Activated B cell treated with CpG ODN at 0.5 μM for 24 hours (primary cell): ENCODE measurements at places on chromosomes 11 and 22.

DNA sequence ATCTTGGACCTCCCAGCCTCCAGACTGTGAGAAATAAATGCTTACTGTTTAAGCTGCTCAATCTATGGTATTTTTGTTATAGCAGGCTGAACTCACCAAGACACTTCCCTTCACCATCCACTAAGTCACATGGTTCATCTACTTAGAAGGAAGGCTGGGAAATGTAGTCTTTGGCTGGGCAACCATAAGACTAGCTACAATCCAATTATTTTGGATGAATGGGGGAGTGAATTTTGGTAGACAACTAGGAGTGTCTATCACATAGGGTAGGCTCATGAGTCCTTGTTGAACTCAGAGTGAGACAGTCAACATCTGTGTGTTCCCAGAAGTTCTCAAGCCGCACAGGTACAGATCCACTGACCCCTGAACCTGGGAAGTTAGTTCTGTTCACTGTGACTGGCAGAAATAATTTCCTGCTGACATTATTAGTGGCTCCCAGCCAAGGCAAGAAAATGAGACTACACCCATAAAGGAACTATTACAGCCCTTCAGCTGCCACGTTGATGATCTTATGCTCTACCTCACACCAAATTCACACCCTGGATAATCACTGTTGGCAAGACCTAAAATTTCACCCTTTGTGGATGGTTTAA is 3.1 kb upstream of the SLC35C1 start:
- DNase-seq = no peak
- peak overlapping the region; percentile 1 for H3K27ac ChIP-seq
- peaks cover 9% of the 10 kb centered on the region for H3K36me3 ChIP-seq
- H3K4me3 ChIP-seq = no peak overlapping the region

DNA sequence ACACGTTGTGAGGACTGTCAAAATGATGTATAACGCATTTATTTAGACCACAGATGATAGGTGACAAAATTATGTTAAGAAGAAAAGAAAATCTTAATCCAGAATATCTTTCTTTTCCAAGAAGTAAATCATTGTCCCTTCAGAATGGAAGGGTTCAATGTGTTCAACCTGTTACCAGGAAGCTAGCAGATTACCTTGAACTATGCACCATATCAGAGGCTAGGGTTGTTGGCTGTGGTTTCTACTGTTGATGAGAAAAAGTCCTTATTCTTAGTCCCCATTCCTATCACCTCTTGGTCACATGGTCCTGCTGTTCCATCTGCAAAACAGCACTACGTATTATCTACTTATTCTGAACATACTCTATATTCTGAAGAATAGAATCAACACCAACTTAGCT is 339.5 kb upstream of the CADM1 start:
- no peaks in the 10 kb centered on the region for H3K36me3 ChIP-seq
- H3K27ac ChIP-seq = no peak overlapping the region
- no peak overlapping the region for H3K4me3 ChIP-seq
- no peak for DNase-seq
- no peaks in the 10 kb centered on the region for H3K4me1 ChIP-seq

- no peaks in the 10 kb centered on the region for H3K4me1 ChIP-seq
- peaks cover 2% of the 10 kb centered on the region for H3K36me3 ChIP-seq
- no peak for DNase-seq
- peaks cover under 1% of the 10 kb centered on the region for H3K27me3 ChIP-seq
Measured at GRCh38 chr22:49295851-49296560, 531.7 kb downstream of the BRD1 start.

DNA sequence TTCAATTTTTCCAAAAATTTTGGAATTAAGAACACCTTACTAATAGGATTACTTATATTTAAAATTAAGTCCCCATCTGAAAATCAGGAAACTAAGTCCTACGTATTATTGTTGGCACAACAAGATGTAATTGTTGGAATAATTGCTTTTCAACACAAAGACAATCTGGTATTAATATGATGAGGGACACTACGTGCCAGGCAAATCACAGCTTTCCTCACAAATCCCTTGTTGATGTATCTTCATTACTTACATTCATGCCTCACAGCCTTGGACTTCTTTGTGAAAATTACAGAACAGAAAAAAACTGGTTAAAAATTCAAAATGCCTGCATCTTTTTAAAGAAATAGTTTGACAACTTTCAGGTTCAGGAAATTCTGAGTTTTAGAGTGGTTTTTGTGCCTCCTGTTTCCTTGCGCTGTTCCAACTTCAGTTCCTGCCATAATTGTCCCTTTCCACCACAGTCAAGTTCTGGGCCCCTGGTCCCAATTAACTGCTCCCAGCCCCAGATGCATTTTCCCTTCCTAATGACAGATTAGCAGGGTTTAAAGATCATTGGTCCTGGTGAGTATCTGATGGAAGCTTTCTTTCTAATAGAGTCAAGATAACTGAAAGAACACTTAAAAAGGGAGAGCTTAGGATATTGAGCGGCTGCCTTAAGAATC is 23.3 kb upstream of the CCDC34 start:
- DNase-seq = no peak
- H3K36me3 ChIP-seq = peaks cover 11% of the 10 kb centered on the region
- no peak overlapping the region for H3K4me3 ChIP-seq
- H3K4me1 ChIP-seq = no peaks in the 10 kb centered on the region

GRCh38 chr11:69704508-69705253 is 859 bp upstream of the FGF19 start:
- no peak for DNase-seq
- no peaks in the 10 kb centered on the region for H3K36me3 ChIP-seq
- no peak overlapping the region for H3K27ac ChIP-seq
- H3K4me1 ChIP-seq = peaks cover 14% of the 10 kb centered on the region
- peak overlapping the region; percentile 19 for H3K4me3 ChIP-seq
- peaks cover 51% of the 10 kb centered on the region for H3K27me3 ChIP-seq

DNA sequence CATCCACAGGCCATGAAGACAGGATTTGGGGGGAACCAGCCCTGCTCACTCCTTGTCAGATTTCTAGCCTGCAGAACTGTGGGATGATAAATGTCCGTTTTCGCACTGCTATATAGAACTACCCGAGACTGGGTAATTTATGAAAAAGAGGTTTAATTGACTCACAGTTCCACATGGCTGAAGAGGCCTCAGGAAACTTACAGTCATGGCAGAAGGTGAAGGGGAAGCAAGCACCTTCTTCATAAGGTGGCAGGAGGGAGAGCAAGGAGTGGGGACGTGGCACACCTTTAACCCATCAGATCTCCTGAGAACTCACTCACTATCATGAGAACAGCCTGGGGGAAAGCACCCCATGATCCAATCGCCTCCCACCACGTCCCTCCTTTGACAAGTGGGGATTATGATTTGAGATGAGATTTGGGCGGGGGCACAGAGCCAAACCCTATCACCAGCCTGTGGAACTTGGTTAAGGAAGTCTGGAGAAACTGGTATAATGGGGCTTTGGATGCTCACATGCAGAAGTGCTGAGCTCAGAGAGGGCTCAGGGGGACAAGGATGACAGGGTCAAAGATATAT is 50.7 kb downstream of the MYEOV start:
- no peaks in the 10 kb centered on the region for H3K4me1 ChIP-seq
- H3K36me3 ChIP-seq = peaks cover 1% of the 10 kb centered on the region
- no peak for DNase-seq
- H3K27ac ChIP-seq = no peak overlapping the region
- H3K4me3 ChIP-seq = no peak overlapping the region
- H3K27me3 ChIP-seq = no peaks in the 10 kb centered on the region

GRCh38 chr11:77799338-77799737 is 21.2 kb downstream of the RSF1 start:
- no peak overlapping the region for H3K4me3 ChIP-seq
- DNase-seq = no peak
- H3K36me3 ChIP-seq = peaks cover 31% of the 10 kb centered on the region
- H3K27me3 ChIP-seq = no peaks in the 10 kb centered on the region

DNA sequence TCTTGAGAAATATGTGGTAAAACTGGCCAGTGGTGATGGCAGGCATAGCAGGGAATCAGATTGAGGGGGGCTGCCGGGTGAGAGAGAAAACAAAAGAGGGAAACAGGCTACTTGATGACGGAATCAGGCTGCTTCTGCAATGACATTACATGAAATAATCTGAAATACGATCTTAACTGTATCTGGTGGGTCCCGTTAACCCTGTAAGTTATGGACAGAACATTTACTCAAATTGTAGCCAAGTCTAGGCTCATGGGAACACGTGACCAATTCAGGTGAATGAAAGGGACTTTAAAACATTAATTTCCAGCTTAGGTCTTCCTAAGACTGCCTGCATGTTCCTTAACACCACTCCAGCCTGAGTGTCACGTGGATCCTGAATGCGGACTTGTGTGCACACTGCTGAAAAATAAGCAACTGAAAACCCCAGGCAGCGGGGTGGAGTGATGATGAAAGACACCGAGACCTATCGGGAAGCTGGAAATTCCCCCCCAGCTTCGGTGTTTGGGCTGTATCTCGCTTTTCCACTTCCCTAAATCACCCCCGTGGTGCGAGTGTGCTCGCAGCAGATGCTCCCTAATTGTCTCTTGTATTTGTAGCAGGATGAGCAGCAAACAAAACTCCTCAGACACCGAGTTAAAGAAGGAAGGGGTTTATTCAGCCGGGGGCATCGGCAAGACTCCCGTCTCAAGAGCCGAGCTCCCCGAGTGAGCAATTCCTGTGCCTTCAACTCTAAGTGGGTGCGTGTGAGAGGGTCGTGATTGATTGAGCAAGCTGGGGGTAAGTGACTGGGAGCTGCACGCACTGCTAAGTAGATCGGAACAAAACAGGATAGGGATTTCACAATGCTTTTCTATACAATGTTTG is 145.0 kb upstream of the GRK3 start:
- H3K4me3 ChIP-seq = peak overlapping the region; percentile 73
- H3K36me3 ChIP-seq = no peaks in the 10 kb centered on the region
- H3K4me1 ChIP-seq = peaks cover 38% of the 10 kb centered on the region
- peak overlapping the region; percentile 2 for H3K27ac ChIP-seq
- no peak for DNase-seq

- H3K4me3 ChIP-seq = peak within 1 kb of the TSS; percentile 100
- DNase-seq = peak; percentile 96
Measured at GRCh38 chr22:50244420-50245213, at the start of gene TUBGCP6. Gene TUBGCP6 (minus strand): TSS chr22:50245023. CDS start chr22:50244459, 564 bp downstream.

DNA sequence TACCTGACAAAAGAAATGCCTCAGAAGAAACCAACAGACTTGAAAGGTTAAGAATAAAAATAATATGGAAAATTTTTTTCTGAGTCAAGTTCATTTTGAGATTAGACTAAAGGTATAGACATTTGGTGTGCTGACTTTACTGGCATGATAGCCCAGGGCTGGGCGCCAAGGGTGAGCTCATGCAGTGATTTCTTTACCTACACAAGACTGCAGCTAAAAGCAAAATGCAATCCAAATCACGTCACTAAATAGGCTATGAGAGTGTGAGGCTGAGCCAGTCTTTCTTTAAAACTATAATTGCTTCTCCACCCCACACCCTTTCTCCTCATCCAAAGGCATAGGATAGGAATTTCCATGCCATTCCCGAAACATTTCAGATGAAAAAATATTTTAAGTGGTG is 196.5 kb downstream of the FAM76B start:
- no peak for DNase-seq
- H3K4me3 ChIP-seq = no peak overlapping the region
- no peak overlapping the region for H3K27ac ChIP-seq
- H3K27me3 ChIP-seq = no peaks in the 10 kb centered on the region
- H3K4me1 ChIP-seq = no peaks in the 10 kb centered on the region
- no peaks in the 10 kb centered on the region for H3K36me3 ChIP-seq

- H3K36me3 ChIP-seq = peaks cover 12% of the 10 kb centered on the region
- no peak overlapping the region for H3K4me3 ChIP-seq
- H3K27me3 ChIP-seq = no peaks in the 10 kb centered on the region
- H3K4me1 ChIP-seq = no peaks in the 10 kb centered on the region
- H3K27ac ChIP-seq = no peak overlapping the region
Measured at GRCh38 chr11:31690516-31690915, 120.6 kb downstream of the PAX6 start.

DNA sequence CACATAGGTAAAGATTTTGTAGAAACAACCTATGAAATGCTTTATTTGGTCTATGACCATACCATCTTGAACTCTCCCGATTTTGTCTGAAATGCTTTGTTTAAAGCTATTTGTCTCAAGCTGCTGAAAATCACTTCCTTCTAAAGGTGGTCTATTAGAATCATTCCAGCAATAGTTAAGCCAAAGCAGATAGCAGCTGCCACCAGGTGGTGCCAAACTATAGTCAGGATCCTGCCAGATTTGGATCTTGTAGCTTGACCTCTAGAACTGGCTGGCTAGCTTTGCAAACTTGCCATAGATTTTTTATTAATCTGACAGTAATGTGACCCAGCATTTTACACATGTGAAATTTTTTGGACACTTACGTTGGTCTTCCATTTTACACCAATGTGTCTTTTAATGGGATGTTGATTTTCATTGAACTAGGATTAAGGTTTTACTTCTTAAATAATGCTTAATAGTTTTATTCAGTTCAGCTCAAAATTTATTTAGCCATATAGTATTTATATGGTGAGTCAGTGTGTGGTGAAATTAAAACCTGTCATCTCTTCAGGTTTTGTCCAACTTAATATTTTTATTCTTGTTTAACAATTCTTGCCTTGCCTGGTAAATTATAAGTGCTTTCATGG is 19.7 kb downstream of the CTR9 start:
- H3K36me3 ChIP-seq = peaks cover 46% of the 10 kb centered on the region
- H3K4me3 ChIP-seq = no peak overlapping the region
- H3K4me1 ChIP-seq = peaks cover 3% of the 10 kb centered on the region
- DNase-seq = no peak
- no peak overlapping the region for H3K27ac ChIP-seq
- H3K27me3 ChIP-seq = no peaks in the 10 kb centered on the region

- no peaks in the 10 kb centered on the region for H3K4me1 ChIP-seq
- H3K36me3 ChIP-seq = no peaks in the 10 kb centered on the region
- DNase-seq = no peak
- no peak overlapping the region for H3K4me3 ChIP-seq
- no peaks in the 10 kb centered on the region for H3K27me3 ChIP-seq
Measured at GRCh38 chr11:103582351-103582909, 454.0 kb upstream of the DDI1 start.

- H3K4me1 ChIP-seq = peaks cover 30% of the 10 kb centered on the region
- H3K27me3 ChIP-seq = no peaks in the 10 kb centered on the region
Measured at GRCh38 chr22:45308957-45309421, 745 bp upstream of the FAM118A start.

- H3K4me3 ChIP-seq = no peak overlapping the region
- peaks cover 80% of the 10 kb centered on the region for H3K36me3 ChIP-seq
- no peak overlapping the region for H3K27ac ChIP-seq
- H3K27me3 ChIP-seq = no peaks in the 10 kb centered on the region
Measured at GRCh38 chr11:130131961-130132850, 27.4 kb upstream of the ST14 start.

DNA sequence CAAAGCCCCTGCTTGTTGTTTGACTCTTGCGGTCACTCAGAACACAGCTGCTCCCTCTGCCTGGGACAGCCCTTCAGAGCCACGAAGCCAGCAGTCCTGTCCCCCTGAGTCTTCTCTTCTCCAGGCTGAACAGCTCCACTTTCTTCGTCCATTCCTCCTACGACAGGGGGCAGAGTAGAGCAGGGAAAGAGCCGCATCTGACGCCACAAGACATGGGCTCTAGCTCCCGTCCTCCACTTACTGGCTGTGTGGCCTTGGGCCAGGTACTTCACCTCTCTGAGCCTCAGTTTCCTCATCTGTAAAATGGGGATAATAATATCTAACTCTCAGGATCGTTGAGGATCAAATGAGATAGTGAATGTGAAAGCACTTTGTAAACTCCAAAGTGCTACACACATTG is 29.9 kb downstream of the CHRDL2 start:
- peaks cover 9% of the 10 kb centered on the region for H3K4me1 ChIP-seq
- H3K36me3 ChIP-seq = no peaks in the 10 kb centered on the region
- no peak for DNase-seq
- no peak overlapping the region for H3K4me3 ChIP-seq
- peaks cover 12% of the 10 kb centered on the region for H3K27me3 ChIP-seq
